ENCODE measurements at places on chromosomes 3 and 15.

- DNase-seq = no peak
Observed at GRCh38 chr15:92035961-92036360, 182.5 kb downstream of the SLCO3A1 start.

DNA sequence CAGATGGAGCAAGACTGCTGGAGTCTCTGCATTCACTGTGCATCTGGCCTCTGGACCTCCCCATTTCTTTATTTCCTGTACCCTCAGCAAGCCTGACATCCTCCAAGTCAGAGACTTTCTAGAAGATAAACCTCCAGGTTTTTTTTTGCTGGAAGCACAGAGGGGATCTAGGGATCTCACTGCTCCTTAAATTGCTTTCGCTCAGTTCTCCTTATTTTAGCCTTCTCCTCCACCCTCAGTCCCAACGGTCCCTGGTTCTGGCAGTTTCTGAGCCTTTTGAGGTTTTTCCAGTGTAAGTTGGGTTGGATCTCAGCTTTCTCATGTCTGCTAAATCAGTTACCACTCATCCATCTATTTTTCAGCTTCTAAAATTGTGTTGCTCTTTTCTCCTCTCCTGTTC, 22.7 kb upstream of the CHD2 start:
- DNase-seq = no peak

DNA sequence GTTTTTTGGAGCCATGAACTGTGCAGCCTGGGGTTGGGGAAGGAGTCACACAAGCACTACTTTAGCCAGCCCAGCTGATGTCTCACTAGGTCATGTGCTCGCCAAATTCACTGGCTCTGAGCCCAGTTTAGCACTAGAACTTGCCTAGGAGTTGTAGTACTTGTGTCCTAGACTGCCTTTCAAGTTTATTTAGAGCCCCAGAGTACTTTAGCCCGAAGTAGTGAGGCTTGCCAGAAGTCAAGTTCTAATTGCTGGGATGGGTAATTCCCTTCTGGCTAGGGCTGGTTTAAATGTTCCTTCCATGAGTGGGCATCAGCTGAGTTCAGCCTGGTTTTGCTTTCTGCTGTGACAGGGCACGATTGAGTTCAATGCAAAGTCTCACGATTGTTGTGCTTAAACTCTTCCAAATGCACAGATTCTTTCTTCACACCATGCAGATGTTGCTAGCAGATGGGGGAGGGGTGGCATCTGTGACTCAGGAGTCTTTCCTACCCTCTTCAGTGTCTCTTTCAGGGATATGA, 228.2 kb upstream of the ZPLD1 start:
- DNase-seq = no peak

- no peak for DNase-seq
Observed at GRCh38 chr3:124033360-124034015, 41.6 kb upstream of the ROPN1 start.

DNA sequence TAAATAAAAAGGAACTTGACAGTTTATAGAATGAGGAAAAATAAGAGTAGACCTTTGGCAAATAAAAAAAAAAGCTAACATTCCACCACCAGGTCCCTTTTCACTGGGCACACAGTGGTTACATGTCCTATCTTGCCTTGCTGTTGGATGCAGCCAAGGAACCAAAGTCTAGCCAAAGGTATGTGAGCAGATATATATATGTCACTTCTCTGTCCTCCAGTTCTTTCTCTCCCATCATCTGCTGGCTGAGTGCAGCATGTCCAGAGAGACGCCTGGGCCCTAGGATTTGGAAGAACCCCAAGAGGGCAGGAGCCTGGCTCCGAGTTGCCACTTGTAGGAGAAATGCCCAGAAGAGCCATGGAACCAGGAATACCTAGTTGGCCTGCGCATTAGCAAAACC, 104.7 kb downstream of the SERPINI1 start:
- no peak for DNase-seq

GRCh38 chr3:145006271-145006670, 1034.6 kb downstream of the DIPK2A start:
- DNase-seq = no peak

DNA sequence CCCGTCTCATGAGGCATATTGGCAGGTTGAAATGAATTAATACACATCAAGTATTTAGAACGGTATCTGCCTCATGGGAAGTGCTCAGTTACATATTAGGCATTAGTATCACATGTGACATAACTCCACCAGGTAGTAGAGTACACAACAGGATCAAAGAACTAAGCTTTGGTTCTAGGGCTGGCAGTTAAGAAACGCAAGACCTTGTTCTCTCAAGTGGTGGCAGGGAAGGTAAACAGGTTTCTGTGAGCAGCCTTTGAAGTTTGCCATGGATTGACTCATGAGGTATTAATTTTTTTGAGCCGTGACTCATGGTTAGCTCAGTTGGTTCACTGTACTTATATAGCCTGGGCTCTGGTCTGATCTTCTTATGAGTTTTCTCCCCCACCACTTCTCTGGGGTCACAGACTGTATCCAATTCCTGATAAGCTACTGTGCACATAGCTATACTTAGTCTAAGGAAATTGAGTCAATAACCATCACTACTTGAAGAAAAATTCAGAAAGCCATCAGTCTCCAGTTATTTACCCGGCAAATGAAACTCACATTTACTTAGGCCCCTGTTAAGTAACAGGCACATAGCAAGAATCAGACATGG, 155.6 kb upstream of the STT3B start:
- DNase-seq = no peak

- DNase-seq = no peak
Observed at GRCh38 chr3:156274791-156275190, 154.4 kb downstream of the KCNAB1 start.

DNA sequence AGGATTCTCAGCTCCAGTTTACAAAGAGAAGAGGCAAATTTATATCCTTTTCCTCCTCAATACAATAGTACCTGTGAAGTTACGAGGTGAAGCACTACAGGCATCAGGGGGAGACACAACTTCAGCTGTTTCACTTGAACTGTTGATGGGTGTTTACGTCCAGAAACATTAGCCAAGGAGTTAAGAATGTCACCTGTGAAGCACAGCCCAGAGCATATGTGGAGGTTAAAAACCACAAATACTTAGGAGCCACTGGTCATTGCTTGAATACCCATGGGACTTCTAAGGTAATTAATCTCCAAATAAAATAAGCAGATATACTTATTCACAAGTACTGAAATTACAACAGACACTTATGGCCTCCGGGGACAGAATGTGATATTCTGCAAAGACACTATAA, 246.5 kb downstream of the ULK4 start:
- no peak for DNase-seq

GRCh38 chr3:119207512-119207875, 33.2 kb downstream of the B4GALT4 start:
- no peak for DNase-seq

GRCh38 chr3:123476967-123477750, 28.3 kb upstream of the ADCY5 start:
- peak; percentile 7 for DNase-seq

DNA sequence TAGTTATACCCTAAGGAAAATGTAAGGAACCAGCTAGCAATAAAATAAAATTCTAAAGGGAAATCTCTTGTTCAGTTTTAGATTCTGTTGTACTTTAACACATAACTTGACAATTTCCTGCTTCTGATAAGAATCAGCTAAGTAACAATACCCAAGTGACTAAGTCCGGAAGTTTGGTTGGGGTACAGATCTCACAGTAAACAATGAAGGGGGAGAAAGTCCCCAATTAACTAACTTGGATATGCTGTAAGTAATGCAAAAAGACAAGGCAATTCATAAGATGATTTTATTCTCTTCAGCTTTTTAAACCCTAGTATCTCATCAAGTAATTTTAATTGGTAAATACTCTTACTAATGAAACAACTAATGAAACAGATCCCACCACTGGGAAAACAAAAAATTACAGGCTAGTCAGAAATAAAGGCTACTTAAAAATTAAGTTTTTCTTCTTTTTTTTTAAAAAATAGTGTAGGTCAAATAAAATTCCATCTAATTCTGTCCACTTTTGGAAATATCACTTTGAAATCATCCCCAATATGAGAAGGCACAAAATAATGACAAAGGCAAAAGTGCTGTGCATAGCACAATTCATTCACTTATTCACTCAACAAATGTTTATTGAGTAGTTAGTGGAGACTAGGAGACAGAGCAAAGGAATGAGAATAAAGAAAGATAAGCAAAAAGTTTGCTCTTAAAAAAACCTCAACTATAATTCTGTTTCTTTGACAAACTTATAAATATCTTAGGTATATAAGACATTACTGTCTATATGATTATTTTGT, 37.8 kb upstream of the IL20RB start:
- DNase-seq = no peak

DNA sequence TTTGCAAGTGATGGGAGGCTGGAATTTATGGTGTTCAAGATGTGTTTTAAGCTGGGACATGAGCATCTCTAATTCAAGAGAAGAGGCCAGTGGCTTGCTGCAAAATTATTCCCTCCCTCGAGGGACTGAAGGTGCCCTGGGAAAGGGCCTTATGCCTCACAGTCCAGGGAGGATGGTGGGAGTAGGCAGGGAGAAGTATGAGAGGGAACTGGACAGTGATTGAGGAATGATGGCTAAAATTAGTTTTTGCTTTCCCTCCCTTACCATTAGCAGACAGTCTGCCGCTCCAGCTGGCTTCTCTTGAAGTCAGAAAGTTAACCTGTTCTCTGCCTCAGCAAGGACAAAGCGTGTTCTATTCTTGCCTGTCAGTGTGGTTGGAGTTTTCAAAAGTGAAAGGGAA, 139.8 kb upstream of the SEMA6D start:
- no peak for DNase-seq
